Temporal lobe (tissue), 4 donors: ENCODE measurements at places on chromosomes 5 and 9. TPM values are rescaled to one million over a fixed set of nuclear protein-coding genes. Genes with fewer than 3 reads are reported as not detected.

TMEM215 gene
- total RNA-seq, result 0.25 TPM

ZMAT2 gene
- 53.6 TPM for total RNA-seq

MEGF10 gene
- 19.7 TPM for total RNA-seq

DRD1 gene
- 4.7 TPM for total RNA-seq

CXCL14 gene
- total RNA-seq, result 9.3 TPM

NUTM2F gene
- not detected for total RNA-seq

SLC6A19 gene
- total RNA-seq, result under 0.01 TPM

PHYHD1 gene
- total RNA-seq, result 1.2 TPM

PCDHGA10 gene
- 14.5 TPM for total RNA-seq

FGF10 gene
- 1.7 TPM for total RNA-seq

TMEM174 gene
- total RNA-seq, result not detected

IL9 gene
- not detected for total RNA-seq

CNTNAP3 gene
- total RNA-seq, result 33.7 TPM

ALDOB gene
- not detected for total RNA-seq

HRCT1 gene
- total RNA-seq, result not detected

OMD gene
- 3.7 TPM for total RNA-seq

PFN3 gene
- 0.74 TPM for total RNA-seq

PTPN3 gene
- 4.4 TPM for total RNA-seq

PCDHA7 gene
- 8.1 TPM for total RNA-seq

KIF2A gene
- 274 TPM for total RNA-seq

LOX gene
- total RNA-seq, result 5.9 TPM

HAND1 gene
- not detected for total RNA-seq

TMEM252 gene
- not detected for total RNA-seq

IL7R gene
- 0.98 TPM for total RNA-seq

LCN1 gene
- total RNA-seq, result not detected

AK8 gene
- 0.49 TPM for total RNA-seq

SOHLH1 gene
- total RNA-seq, result not detected

SH3RF2 gene
- total RNA-seq, result 0.25 TPM

GSN gene
- total RNA-seq, result 18.2 TPM

CSF1R gene
- total RNA-seq, result 6.4 TPM

LTC4S gene
- total RNA-seq, result 0.74 TPM

ROR2 gene
- total RNA-seq, result 0.74 TPM

RLN2 gene
- not detected for total RNA-seq

C9orf50 gene
- total RNA-seq, result not detected

C9orf43 gene
- 0.25 TPM for total RNA-seq

TOR1B gene
- total RNA-seq, result 36.1 TPM

C8G gene
- total RNA-seq, result not detected

COX7C gene
- total RNA-seq, result 175 TPM

FOXD4L3 gene
- not detected for total RNA-seq
